IPS DF 19.7 (cell line): ENCODE measurements at places on chromosomes 5 and 9.

- no peak for DNase-seq
These were observed 18.7 kb downstream of the NOTCH1 start for GRCh38 chr9:136527131-136527530.

DNA sequence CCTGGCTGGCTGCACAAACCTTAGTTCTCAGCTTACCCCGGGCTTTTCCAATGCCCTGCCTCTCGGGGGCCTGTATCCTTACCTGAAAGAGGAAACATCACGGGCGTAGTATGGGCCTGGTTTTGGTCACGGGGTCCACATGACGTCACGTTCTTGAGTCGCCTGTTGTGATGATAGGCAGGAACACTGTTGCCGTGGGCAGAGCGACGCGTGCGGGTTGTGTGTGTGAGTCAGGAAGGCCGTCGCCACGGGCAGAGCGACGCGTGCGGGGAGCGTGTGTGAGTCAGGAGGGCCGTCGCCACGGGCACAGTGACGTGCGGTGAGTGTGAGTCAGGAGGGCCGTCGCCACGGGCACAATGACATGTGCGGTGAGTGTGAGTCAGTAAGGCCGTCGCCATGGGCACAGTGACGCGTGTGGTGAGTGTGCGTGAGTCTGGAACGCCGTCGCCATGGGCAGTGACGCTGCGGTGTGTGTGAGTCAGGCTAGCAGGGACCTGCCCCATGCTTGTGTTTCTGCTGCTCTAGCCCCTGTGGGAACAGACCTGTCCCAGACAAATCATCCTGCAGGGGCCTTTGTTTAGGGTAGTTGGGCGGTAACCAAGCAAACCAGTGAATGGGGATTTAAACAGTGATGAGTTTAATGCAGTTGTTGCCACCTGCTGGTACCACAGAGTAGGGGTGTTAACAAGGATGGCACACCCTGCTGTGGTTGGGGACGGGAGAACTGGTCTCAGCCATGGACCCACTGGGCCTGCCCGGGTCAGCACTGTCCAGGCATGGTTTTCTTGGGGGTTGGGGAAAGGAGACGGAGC, 19.8 kb downstream of the TRIP13 start:
- no peak for DNase-seq

- no peak for DNase-seq
These were observed 4.4 kb upstream of the RAPGEF1 start for GRCh38 chr9:131744171-131744719.

GRCh38 chr5:58012102-58012501, 447.8 kb downstream of the PLK2 start:
- DNase-seq = no peak

DNA sequence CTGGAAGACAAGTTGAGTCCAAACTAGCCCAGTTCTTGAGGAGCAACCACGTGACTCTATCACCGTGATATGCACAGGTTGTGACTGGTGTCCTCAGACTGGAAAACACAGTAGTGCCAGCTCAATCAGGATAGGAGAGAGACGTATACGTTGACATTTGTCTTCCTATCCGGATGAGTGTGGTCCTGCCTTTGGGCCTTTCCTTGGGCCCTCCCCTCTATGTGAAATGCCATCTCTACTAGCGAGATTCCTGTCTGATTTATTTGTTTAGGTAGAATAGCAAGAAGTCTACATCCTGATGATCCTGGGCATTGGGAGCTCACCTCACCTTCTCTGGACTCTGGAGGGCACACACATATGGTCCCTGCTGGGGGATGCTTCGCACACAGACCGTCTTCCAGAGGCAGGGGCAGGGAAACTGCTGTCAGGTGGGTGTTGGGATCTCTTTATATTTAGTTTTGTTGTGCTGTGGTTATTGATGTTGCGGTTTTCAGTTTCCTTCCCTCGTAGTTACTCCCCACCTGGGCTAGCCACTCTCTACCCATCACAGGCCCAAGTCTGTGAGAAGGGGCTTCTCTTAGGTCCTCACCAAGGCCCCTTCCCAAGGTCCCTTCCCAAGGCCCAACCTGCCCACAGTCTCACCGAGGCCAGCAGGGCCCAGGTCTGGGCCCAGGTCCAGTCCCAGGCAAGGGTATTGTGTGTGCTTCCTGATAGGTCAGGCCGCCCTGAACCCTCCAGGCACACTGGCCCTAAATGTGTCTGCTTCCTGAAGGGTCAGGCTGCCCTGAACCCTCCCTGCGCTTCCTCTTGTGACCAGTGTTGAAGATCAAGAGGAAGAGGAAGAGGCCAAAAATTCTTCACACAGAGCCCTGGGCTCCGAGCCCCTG, 19.0 kb upstream of the SPINK4 start:
- DNase-seq = no peak

DNA sequence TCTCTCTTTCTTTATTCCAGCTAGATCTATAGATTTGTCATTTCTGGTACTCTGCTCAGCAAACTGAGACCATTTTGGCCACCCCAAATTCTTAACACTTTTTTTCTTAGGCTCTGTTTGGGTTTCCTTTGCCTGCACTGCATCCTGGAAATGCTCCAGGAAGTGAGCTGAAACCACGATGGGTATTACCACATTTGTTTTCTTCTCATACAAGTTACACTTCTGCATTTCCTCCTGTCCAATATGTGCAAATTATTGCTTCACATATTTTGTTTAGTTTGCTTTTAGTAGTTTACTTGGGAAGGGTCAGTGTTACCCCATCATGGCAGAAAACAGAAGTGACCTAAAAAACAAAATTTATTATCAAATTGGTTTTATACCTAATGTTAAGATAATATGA, 498.6 kb upstream of the GRIN3A start:
- no peak for DNase-seq

DNA sequence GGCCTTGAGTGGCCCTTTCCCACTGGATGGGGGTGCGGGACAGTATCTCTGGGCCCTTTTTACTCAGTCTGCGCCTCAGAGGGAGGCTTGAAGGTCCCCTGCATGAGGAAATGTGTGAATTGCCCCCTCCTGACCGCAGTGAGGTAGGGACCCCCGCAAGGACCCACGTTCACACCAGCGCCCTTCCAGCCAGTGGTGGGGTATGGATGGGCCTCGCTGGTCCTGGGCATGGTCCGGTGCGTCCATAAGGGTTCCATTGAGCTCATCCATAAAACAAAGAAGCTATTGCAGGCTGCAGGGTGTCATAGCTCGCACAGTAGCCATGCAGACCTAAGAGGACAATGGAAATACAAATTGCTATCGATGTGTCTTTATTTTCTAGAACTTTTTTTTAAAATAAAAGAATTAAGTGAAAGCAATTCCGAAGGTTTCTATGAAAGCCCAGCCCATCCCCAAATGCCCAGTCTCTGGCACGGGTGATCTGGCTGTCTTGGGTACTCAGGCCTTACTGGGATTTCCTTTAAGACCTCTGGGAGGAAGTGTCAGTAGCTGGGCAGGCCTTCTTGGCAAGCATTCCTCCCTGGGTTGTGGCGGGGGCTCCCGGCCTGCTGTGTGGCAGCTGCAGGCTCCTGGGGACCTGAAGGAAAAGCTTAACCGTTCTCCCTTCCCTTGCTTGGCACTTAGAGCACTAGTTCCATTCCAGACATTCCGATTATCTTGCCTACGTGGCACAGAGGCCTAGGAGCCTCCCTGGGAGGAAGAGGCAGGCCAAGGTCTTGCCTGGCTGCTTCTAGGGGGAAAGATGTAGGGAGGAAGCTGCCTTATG, 1.5 kb upstream of the SEMA5A start:
- no peak for DNase-seq

DNA sequence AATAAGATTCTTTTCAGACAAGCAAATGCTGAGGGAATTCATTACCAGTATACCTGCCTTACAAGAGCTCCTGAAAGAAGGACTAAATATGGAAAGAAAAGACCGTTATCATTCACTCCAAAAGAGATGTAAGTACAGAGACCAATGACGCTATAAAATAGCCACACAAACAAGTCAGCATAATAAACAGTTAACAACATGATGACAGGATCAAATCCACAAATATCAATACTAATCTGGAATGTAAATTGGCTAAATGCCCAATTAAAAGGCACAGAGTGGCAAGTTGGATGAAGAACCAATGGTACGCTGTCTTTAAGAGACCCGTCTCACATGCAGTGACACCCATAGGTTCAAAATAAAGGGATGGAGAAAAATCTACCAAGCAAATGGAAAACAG, 349.6 kb upstream of the MPDZ start:
- DNase-seq = no peak

GRCh38 chr9:35937227-35937626, 20.7 kb downstream of the OR2S2 start:
- DNase-seq = no peak

DNA sequence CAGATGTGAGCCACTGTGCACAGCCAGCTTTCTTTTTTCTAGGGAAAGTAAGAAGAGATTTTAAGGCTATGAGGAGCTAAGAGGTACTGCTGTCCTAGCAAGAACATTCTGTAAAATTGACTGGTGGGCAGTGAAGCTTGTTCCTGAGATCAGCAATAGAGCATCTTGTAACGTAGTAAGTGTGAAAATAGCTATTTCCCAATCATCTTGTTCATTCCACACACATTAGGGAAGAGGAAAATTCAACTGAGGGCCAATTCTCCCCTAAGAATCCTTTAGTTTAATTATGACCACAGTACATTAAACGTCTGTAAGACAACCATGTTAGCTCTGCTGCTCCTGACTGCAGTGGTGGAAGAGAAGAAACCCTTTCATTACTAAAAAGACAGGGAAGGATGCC, 246.2 kb downstream of the EFNA5 start:
- DNase-seq = no peak

- DNase-seq = no peak
These were observed 1077.4 kb upstream of the ARRDC3 start for GRCh38 chr5:92460505-92460904.

DNA sequence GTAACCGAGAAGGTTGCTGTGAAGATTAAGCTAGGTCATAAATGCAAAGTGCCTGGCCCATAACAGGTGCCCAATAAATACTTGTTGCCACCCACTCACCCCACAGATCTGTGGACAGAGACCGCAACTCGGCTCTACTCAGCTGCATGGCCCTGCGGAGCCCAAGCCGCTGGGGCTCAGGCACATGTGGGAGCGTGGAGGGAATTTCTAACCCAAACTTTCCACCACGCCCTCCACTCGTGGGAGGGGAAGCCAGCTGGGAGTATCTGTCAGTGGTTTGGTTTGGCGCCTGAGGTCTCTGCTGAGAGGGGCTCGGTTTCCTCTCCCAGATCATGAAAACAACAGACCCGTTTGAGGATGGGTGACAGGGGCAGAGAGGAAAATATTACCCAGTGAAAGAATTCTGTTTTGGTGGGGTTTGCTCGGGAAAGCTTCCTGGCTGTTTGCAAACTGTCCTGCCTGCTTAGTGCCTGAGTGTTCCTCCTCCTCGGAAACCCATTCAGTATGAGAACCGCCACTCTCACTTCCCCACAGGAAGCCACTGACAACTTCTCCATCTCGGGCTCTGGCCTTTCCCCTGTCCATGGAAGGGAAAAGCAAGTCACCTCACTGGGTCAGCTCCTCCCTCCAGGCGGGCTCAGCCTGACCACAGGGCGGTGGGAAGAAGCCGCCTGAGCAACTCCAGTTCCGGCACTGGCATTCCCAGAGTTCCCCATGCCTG, 60.1 kb downstream of the RGS3 start:
- no peak for DNase-seq
